Stimulated activated CD4-positive, alpha-beta T cell treated with anti-CD3 and anti-CD28 coated beads, Interleukin-1b, Interleukin-23, amount 100 ng/mL, for 48 hours (primary cell): ENCODE measurements at places on chromosomes 12 and 14.

GRCh38 chr12:50261654-50262053, 21.7 kb downstream of the LIMA1 start:
- DNase-seq: no peak

DNA sequence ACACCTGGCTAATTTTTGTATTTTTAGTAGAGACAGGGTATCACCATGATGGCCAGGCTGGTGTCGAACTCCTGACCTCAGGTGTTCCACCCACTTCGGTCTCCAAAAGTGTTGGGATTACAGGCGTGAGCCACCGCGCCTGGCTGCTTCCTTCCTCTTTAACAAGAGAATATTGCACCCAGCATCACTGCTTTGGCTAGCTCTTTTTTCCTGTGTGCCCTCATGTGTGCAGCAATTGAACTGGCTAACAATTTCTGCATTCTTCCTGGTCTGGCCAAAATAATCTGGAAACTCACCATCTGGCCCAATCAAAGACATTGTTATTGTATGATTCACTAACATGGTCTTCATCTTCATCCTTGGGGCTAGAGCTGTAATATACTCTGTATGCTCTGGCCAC, 2.7 kb upstream of the ASB8 start:
- no peak for DNase-seq

- no peak for DNase-seq
Measured at GRCh38 chr12:95336387-95337067, 118.9 kb downstream of the VEZT start.

DNA sequence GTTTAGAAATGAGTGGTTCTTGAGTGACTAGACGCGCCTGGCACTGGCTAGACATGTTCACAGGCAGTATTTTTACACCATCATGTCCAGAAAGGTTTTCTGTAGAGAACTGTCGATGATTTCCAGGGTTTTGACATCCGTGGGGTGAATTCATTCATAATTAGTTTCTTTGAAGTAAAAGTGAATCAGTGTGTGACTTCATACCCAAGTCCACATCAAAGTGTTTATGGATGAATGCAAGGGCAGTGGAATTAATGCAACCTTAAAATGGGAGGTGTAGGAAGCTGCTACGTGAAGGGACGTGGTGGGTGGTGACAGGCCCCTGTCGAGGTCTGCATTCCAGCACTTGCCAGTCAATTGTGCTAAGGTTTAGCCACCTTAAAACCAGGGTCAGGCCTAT, 38.4 kb upstream of the ELK3 start:
- DNase-seq: no peak

DNA sequence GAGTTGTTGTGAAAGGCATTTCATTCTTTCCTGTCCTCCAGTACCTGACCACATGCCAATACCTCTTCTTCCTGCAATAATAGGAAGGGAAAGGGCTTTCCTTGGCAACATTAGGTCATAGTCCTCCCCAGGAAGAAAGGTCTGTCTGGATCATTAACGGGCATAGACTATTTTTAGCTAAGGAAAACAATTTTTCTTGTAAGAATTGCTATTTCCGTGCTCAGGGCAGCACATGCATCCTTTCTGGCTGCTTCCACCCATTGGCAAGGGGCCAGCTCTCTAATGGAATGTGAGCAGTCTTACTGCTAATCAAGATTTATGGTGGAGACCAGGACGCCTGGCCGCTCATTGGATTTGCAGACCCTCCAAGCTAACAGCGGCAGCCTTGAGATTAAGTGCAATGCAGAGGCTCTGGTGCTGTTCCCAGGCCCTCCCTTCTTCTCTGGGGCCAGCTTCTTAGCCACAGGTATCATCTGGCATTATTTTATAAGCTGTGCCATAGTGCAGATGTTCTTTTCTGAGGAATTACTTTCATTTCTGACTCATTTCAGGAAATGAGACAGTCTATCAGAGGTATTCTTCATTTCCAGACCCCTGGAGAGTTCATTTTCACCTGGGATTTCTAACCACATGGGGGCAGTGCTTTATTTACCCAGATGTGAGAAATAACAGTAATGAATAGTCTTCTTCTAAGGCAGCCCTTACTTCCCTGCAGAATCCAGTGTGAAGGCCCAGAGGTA, 52.9 kb downstream of the ANO6 start:
- no peak for DNase-seq

- DNase-seq: no peak
Measured at GRCh38 chr14:103031566-103031911, 25.8 kb downstream of the CDC42BPB start.

DNA sequence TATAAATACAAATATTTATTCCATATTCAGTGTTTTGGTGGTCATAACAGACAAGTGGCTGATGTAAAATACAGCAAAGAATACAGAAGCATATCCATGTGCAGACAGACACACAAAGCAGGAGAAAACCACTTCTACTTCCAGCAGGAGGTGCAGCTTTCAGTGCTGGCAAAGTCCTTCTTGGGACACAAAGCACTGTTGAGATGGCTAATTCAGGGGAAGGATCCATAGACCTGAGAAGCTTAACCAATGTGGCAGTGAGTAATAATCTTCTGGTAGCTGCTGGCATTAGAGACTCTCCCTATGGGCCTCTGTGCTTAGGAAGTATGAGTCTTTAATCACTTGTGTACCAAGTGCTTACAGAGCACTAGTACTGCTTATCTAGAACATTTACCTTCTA, 26.8 kb downstream of the AMN1 start:
- DNase-seq: no peak

- no peak for DNase-seq
Measured at GRCh38 chr14:76976240-76977005, 52.1 kb downstream of the IRF2BPL start.
